Right renal pelvis (tissue), 4 donors: ENCODE measurements at places on chromosomes 7 and 10.
A peak's percentile ranks its signal among the peaks of the same experiment; 100 is the strongest.

DNA sequence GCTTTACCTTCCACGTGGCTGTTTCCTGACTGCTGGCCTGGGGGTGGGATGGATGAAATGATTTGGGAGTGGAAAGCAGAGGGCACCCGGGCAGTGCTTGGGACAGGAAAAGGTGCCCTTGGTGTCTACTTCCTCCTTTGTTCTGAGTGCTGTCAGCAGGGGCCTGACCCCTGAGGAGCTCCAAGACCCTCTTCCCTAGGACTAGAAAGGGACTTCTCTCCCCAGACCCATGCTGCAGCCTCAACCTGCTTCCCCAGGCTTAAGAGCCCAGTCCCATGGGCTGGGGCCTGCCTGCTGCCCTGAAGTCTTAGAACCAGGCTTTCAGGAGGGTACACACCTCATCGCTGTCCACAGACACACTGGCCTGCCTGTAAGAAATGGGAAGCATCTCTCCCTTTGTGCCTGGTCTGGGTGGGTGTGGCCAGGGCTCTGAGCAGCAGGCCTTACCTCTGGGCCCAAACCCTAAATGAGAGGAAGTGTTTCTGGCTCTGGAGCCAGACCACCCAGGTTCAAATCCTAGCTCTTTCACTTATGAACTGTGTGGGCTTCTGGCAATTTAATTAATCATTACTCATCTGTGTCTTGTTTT lies 12.9 kb downstream of the CDH23 start:
- no peak for DNase-seq

DNA sequence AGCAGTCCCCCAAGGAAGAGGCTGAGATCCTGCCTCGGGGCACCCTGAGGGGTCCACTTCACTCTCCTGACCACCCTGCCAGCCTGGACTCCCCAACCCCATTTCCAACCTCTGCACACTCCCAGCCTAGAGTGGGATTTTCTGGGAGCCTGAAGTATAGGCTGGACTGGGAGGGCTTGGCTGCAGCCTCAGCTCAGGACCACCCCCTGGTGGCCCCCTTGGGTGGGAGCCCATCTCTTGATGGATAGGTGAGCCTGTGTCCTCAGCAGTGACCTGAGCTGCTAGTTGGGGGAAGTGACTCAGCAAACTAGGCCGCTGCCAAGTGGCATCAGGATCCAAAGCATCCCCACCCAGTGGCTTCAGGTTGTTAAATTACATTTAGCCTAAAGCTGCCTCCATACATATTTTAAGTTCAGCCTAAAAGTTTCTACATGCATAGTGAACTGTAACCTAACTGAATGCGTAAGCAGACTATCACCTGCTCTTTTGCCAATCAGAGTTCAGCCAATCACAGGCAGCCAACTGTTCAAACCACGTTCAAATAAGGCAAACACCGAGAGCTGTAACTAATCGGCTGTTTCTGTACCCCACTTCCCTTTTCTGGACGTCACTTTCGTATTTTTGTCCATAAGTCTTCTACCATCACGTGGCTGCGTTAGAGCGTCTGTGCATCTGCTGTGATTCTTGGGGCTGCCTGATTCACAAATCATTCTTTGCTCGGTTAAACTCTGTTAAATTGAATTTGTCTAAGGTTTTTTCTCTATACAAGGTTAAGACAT lies 144.0 kb downstream of the PLPP4 start:
- no peak for DNase-seq

- no peak for DNase-seq
Measured at GRCh38 chr10:67678335-67678974, 17.5 kb downstream of the CTNNA3 start.

GRCh38 chr10:24357344-24358004 lies 148.5 kb downstream of the KIAA1217 start:
- no peak for DNase-seq

DNA sequence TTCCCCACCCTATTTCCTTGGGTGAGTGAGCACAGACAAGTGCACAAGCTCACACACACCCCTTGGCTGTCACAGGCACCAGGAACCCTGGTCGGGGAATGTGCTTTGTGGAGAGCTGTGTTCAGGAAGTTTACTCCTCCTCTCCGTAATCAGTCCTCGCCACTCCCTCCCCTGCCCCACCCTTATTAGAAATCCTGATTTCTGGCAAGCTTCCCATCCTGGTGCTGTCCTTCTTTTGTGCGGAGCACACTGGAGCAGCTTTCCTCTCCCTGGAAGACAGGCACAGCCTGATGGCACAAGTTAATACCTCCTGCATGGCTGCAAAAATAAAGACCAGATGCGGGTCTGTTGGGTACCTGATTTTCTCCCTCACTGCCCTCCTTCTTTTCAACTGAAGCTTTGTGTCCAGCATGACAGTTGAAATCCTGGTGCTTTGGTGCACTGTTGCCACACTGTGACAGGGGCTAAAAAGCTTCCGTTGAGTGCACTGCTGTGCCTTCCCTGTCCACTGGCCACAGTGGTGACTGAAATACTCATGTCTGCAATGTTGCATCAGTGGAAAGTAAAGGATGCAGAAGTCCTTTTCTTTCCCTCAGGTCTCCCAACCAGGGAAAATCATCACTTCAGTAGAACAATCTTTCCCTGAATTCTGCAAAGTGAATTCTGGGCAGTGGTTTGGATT lies 55.0 kb downstream of the LRRC4 start:
- no peak for DNase-seq

DNA sequence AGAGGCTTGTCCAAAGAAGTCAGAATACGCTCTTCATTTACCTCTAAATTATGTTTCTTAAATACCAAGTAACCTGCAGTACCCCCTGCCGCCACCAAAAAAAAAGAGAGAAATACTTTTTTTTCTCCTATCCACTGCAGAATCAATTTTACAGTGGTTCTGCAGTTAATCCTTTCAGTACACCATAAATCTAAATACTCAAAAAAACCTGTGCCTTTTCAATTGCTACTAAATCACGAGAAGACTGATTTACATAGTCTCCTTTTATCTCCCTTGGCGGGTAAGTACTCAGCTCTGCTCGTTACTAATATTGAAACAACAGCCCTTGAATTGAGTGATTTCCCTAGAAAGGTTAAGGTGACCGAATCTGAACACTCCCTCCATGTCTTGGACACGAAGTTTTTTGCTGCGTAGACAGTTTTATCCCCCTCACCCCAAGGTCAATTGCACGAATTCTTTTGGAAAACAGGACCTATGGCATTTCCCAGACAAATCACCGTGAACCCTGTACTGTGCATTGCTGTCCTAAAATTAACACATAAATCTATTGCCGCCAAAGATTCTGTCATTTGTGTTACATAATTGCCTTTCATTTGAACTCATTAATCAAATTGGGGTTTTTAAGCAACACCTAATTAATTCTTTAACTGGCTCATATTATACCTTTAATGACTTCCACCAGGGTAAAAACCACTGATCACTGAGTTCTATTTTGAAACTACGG lies 512 bp upstream of the VIM start:
- peak; percentile 39 for DNase-seq

GRCh38 chr7:95263785-95264362 lies 60.5 kb downstream of the PON1 start:
- DNase-seq: no peak

GRCh38 chr10:71805776-71806703 lies 32.7 kb upstream of the VSIR start:
- no peak for DNase-seq

DNA sequence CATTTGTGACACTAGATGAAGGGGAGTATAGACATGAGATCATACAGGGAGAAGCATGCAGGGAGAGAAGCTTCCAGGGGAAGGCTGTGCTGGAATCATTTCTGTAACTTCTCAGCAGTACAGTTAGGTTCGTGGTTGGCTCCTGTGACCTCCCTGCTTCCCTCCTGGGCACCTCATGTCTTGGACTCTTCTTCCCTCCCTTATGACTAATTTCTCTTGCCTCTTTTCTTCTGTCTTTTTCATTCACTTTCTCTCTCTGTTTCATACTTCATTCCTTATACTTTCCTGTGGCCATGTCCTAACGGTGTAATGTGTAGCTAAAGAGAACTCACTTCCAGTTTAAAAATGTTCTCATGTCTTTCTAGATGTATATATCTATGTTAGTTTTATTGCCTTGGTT lies 19.1 kb upstream of the HKDC1 start:
- no peak for DNase-seq

DNA sequence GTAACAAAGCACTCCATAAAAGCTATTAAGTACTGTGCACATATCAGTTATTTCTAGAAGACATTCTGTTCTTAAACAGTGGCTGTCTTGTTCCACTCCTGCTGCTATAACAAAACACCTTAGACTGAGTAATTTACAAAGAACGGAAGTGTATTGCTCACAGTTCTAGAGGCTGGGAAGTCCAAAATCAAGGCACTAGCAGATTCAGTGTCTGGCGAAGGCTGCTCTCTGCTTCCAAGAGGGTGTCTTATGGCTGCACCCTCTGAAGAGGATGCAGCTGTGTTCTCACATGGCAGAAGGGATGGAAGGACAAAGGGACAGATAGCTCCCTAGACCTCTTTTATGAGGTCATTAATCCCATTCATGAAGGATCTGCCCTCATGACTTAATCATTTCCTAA lies 424.2 kb upstream of the ZMIZ1 start:
- no peak for DNase-seq

DNA sequence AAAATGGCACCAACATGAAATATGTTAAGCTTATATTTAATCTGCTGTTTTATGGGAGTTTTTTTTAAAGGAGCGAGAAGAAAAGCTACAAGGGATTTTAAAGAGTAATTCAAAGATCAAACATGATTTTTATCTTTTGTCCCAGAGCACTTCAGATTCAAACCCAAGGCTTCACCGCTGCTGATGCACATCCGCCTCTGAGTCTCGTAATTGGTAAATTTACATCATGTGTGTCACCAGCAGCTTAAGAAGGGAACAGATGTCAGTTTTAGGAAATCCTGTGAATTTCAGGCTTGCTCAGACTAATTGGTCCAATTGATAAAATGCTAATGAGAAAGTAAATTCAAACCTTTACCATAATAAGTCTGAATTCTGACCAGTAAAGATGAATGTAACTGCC lies 406.3 kb downstream of the GFRA1 start:
- no peak for DNase-seq

DNA sequence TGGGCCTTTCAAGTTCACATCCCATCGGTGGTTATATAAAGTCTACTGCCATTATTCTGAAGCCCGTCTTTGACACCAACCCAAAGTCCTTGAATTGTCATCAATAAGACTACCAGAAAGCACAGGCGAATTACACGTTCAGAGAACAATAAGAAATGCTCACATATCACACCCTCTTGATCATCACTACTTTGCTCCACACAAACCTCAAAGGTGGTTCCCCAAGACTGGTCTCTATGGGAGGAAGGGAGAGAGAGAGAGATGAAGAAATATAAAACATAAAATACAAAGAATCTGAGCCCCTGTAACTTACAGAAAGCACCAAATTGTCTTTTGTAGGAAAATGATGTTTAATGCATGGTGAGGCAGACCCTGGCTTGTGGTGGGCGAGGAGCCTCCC lies 4.4 kb downstream of the HIPK2 start:
- no peak for DNase-seq

- no peak for DNase-seq
Measured at GRCh38 chr10:122243550-122243949, 27.5 kb upstream of the BTBD16 start.

DNA sequence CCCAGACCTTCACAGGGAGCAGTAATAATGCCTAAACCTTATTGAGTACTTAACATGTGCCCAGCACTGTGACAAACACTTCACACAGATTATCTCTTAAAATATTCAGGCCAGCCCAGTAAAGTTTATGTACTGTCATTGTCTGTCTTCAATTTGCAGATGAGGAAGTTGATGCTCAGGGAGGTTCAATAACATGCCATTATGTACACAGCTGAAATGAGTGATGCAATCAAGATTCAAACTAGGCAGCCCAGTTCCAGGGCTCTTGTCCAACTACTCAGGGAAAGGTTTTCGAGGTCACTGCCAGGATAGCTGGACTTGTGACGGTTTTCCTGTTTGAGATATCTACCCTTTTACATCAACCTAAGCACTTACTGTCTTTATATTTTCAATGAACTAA lies 56.1 kb downstream of the AUTS2 start:
- no peak for DNase-seq
